PC-9 (cell line): ENCODE measurements at places on chromosomes 1 and 21.

DNA sequence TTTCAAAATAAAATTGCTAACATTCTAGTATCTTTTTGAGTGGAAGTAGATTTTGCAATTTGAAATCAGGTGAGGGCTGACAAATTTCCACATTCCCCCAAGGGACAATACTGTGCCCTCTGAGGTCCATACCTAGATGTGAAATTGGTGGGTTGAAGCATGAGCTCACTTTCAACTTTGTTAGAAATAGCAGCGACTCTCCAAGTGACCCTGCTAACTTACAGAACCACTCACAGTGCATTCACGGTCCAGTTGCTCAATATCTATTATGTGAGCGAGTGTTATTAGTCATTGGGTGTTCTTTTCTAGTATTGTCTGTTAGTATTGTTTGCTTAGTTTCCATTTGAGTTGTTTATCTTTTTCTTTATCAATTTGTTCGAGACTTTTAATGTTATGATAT, 53.6 kb upstream of the ASB17 start:
- H3K36me3 ChIP-seq, result no peaks in the 10 kb centered on the region
- no peak overlapping the region for H3K27ac ChIP-seq
- H3K4me3 ChIP-seq, result no peak overlapping the region
- no peak for DNase-seq
- H3K27me3 ChIP-seq, result peaks cover 6% of the 10 kb centered on the region; the same call in 1 of the 2 replicates
- H3K4me1 ChIP-seq, result no peaks in the 10 kb centered on the region

DNA sequence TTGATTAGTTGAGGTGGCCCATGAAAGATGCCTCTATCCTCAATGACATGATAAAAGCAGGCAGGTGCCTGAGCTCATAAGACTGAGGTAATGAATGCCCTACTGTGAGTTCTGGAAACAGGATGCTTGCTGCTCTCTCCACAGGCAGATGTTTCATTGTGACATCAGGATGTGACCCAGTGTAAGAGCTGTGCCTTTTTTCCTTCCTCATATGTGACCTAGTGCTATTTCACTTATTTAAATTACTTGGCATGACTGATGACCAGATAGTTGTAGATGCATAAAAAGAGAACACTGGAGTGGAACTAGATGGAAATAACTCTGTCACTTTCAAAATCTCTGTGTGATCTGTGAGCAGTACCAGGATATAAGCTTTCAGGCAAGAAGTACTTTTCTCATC, 31.9 kb downstream of the KIF14 start:
- no peak overlapping the region for H3K27ac ChIP-seq
- H3K36me3 ChIP-seq, result peaks cover 15% of the 10 kb centered on the region

DNA sequence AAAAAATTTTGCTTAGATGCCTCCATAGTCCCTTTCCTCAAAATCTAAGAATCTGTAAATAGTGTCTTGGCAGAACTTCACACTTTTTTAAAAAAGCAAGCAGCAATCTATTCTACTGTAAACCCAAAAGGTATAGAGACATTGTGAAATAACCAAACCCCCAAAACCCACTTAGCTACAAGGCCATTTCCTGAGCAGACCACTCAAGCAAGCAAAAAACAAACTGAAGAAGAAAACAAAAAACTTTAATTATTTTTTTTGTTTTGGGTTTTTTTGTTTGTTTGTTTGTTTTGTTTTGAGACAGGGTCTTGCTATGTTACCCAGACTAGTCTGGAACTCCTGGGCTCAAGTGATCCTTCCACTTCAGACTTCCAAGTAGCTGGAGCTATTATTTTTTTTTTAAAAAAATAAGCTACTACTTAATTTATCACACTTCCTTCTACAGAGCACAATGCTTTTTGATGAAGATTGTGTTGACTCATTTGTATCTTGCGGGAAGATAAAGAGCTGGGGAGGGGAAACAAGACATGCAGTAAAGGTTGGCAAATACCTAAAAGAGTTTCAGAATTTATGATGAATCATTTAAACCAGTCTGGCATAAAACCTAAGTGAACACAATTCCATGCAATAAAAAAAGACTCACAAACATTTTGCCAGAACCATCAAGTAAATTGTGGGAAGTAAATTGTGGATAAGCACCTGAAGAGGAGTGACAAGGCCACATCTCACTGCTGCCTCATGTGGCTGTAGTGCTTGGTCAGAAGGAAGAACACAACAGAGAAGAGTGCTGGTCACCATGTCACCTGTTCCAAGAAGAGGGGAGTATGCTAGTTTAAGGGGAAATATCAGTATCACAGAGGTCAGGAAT, 2.7 kb upstream of the PTPN22 start:
- H3K27me3 ChIP-seq, result no peaks in the 10 kb centered on the region
- H3K27ac ChIP-seq, result peak overlapping the region; percentile 34
- no peak overlapping the region for H3K4me3 ChIP-seq
- DNase-seq, result peak; percentile 84

DNA sequence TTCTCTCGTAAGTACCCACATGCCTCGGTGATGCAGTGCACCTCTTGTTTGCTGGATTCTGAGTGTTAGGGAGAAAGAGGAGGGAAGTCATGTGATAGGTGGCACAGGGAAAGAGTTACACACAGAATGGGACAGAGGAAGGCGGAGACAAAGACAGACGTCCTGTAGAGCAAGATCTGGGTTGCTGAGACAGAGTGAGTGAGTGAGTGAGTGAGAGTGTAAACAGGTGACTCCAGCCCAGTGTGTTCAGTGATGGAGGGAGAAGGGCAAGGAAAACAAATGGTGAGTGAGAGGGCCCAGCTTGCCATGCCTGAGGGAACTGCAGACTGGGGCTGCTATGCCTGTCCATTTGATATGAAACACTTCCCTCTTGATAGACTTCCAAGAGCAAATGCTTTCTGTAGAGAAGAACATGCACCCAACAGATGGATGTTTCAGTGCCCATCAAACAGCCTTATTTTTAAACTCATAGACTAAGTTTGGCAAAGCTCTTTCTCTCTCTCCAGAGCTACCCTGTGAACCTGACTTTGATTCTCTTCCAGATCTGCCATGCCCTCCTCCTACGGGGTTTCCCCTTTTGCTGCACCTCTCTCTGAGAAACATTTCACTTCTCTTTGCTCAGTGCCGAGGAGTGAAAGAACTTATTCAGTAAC, 209.9 kb upstream of the COA6 start:
- no peaks in the 10 kb centered on the region for H3K27me3 ChIP-seq
- H3K4me3 ChIP-seq, result no peak overlapping the region
- H3K36me3 ChIP-seq, result no peaks in the 10 kb centered on the region
- no peaks in the 10 kb centered on the region for H3K4me1 ChIP-seq
- DNase-seq, result no peak
- no peak overlapping the region for H3K27ac ChIP-seq

DNA sequence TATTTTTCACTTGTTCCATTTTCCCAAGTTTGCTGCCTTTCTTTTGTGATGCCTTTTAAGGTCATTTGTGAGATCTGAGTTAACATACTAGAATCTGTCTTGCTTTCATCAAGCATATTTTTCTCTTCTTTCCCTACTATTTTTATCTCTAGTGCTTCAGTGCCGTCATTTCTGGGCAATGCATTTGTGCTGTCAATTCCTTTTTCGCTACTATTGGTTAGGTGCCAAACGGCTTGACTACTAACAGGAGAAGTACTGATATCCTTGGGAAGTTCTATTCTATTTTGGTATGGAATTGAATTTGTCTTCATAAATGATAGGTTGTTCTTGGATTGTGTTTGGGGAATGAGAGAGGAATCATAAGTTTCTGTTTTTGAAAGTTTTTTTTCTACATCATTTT, 42.2 kb downstream of the LRRC53 start:
- no peaks in the 10 kb centered on the region for H3K27me3 ChIP-seq
- no peaks in the 10 kb centered on the region for H3K4me1 ChIP-seq
- DNase-seq, result no peak
- H3K36me3 ChIP-seq, result no peaks in the 10 kb centered on the region
- no peak overlapping the region for H3K27ac ChIP-seq

DNA sequence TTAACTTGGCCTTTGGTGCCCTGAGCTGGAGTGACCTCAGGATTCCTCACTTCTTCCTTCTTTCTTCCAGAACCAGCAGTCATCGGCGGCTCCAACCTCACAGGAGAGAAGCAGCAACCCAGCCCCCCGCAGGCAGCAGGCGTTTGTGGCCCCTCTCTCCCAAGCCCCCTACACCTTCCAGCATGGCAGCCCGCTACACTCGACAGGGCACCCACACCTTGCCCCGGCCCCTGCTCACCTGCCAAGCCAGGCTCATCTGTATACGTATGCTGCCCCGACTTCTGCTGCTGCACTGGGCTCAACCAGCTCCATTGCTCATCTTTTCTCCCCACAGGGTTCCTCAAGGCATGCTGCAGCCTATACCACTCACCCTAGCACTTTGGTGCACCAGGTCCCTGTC, 6.3 kb upstream of the OLFML3 start:
- H3K36me3 ChIP-seq, result peaks cover 36% of the 10 kb centered on the region
- no peaks in the 10 kb centered on the region for H3K4me1 ChIP-seq
- H3K27ac ChIP-seq, result no peak overlapping the region
- no peak overlapping the region for H3K4me3 ChIP-seq
- H3K27me3 ChIP-seq, result no peaks in the 10 kb centered on the region

DNA sequence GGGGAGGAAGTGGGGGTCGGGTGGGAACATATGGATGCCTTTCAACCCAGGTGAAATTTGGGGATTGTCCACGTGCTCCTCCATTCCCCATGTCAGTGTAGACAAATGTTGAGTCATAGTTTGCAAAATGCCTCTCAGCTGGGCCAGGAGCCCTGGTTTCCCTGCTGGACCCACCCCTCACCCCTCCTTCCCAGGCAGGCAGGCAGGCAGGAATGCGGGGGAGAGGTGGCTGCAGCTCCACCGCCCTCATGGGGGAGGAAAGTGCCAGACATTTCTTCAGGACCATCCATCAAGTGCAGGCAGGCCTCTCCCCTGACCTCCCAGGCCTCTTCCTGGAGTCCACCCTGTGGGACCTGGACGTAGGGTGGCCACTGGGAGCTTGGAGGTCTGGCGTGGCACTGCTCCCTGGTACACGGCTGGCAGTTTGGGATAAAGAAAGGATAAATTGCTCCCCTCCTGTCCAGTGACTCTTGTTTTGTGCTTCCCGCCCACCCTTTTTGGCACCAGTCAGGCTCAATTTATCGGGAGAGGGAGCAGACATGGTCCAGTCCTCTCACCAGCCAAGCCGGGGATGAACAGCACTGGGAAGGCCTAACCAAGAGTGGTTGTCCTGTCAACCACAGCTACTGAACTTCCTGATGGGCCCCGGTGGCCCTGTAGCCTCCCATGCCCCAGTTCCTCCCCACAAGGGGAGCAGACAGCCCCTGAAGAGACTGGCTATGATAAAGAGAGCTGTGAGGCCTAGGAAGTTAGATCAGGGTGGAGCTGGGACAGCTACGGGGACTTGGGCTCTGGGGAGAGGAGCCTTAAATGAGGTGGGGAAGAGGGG, 18.9 kb downstream of the NPR1 start:
- H3K36me3 ChIP-seq, result no peaks in the 10 kb centered on the region
- no peaks in the 10 kb centered on the region for H3K27me3 ChIP-seq
- DNase-seq, result peak; percentile 51
- peaks cover 33% of the 10 kb centered on the region for H3K4me1 ChIP-seq
- H3K4me3 ChIP-seq, result no peak overlapping the region

- no peak overlapping the region for H3K4me3 ChIP-seq
- no peak for DNase-seq
- H3K27ac ChIP-seq, result no peak overlapping the region
- H3K36me3 ChIP-seq, result no peaks in the 10 kb centered on the region
- no peaks in the 10 kb centered on the region for H3K27me3 ChIP-seq
- H3K4me1 ChIP-seq, result peaks cover 46% of the 10 kb centered on the region
Observed at GRCh38 chr1:31949862-31950261, 11.7 kb upstream of the PTP4A2 start.

- DNase-seq, result no peak
- peak overlapping the region; percentile 92 for H3K27ac ChIP-seq
- peaks cover 76% of the 10 kb centered on the region for H3K4me1 ChIP-seq
- no peak overlapping the region for H3K4me3 ChIP-seq
- no peaks in the 10 kb centered on the region for H3K36me3 ChIP-seq
Observed at GRCh38 chr21:29194847-29195246, 64.4 kb downstream of the MAP3K7CL start.

- no peaks in the 10 kb centered on the region for H3K4me1 ChIP-seq
- H3K4me3 ChIP-seq, result no peak overlapping the region
- DNase-seq, result no peak
- H3K27ac ChIP-seq, result no peak overlapping the region
Observed at GRCh38 chr1:248155927-248156326, 11.0 kb downstream of the OR2M5 start.

GRCh38 chr1:200767321-200767720, 28.6 kb downstream of the CAMSAP2 start:
- no peak overlapping the region for H3K27ac ChIP-seq
- H3K27me3 ChIP-seq, result no peaks in the 10 kb centered on the region
- peaks cover 9% of the 10 kb centered on the region; the same call in 1 of the 2 replicates for H3K4me1 ChIP-seq
- no peak for DNase-seq
- no peak overlapping the region for H3K4me3 ChIP-seq
